ENCODE measurements at places on chromosomes 3 and 15. TPM values are rescaled to one million over a fixed set of nuclear protein-coding genes. Genes with fewer than 3 reads are reported as not detected.

UPK1B gene
- polyA plus RNA-seq = 0.24 TPM

SLC24A5 gene
- not detected for polyA plus RNA-seq

SLC15A2 gene
- polyA plus RNA-seq = 2.1 TPM

TRIM42 gene
- polyA plus RNA-seq = not detected

ACTR8 gene
- polyA plus RNA-seq = 17.8 TPM

DYNLT2B gene
- 14.6 TPM for polyA plus RNA-seq

MYO5C gene
- polyA plus RNA-seq = 0.81 TPM

CACNA1D gene
- polyA plus RNA-seq = 60.6 TPM

RPN1 gene
- polyA plus RNA-seq = 280 TPM

PARP16 gene
- polyA plus RNA-seq = 7.8 TPM

SYNPR gene
- 0.03 TPM for polyA plus RNA-seq

AP3B2 gene
- 28.9 TPM for polyA plus RNA-seq

ARMC8 gene
- 18.5 TPM for polyA plus RNA-seq

COL7A1 gene
- polyA plus RNA-seq = 0.35 TPM

UROC1 gene
- not detected for polyA plus RNA-seq

GCNT3 gene
- polyA plus RNA-seq = 0.08 TPM

CCDC33 gene
- 0.48 TPM for polyA plus RNA-seq

VPS18 gene
- 16.0 TPM for polyA plus RNA-seq

GHRL gene
- not detected for polyA plus RNA-seq

LDHAL6B gene
- not detected for polyA plus RNA-seq

GRK7 gene
- polyA plus RNA-seq = 0.07 TPM

RHOV gene
- polyA plus RNA-seq = 0.13 TPM

COL6A5 gene
- polyA plus RNA-seq = not detected

SNTN gene
- polyA plus RNA-seq = not detected

SCAANT1 gene
- polyA plus RNA-seq = 1.6 TPM

NR2E3 gene
- 0.77 TPM for polyA plus RNA-seq

CFAP92 gene
- 0.48 TPM for polyA plus RNA-seq

CCDC13 gene
- 2.1 TPM for polyA plus RNA-seq

C3orf33 gene
- polyA plus RNA-seq = 16.9 TPM

CEP19 gene
- polyA plus RNA-seq = 2.1 TPM

IL5RA gene
- polyA plus RNA-seq = 0.03 TPM

PLS1 gene
- polyA plus RNA-seq = 11.9 TPM

PLA1A gene
- 1.4 TPM for polyA plus RNA-seq

SPATA12 gene
- 0.07 TPM for polyA plus RNA-seq

FURIN gene
- 29.3 TPM for polyA plus RNA-seq

ZPLD1 gene
- not detected for polyA plus RNA-seq

SCN11A gene
- 0.33 TPM for polyA plus RNA-seq

CLDN1 gene
- polyA plus RNA-seq = 39.3 TPM

PLSCR2 gene
- not detected for polyA plus RNA-seq

STRIT1 gene
- polyA plus RNA-seq = 0.30 TPM

MRAS gene
- polyA plus RNA-seq = 273 TPM
